ENCODE measurements at places on chromosomes 11 and 22. TPM values are rescaled to one million over a fixed set of nuclear protein-coding genes. Genes with fewer than 3 reads are reported as not detected.

DNA sequence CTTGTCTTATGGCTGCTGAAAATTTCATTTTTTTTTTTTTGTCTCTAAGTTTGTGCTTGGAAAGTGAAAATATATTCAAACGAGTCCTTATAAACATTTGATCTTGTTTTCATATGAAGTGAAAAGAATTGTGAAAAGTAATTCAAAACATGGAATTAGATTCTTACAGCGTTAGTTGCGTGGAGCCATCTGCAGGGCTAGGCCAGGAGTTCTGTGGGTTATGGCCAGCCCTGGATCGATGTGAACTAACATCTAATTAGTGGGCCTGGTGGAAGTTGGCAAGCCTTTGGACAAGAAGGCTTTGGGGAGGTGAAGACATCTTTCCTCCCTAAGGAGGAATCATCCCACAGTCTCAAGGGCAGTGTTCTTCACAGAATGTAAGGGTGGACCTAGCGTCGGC, 37.2 kb downstream of the PARVA start:
- no peak for DNase-seq

DNA sequence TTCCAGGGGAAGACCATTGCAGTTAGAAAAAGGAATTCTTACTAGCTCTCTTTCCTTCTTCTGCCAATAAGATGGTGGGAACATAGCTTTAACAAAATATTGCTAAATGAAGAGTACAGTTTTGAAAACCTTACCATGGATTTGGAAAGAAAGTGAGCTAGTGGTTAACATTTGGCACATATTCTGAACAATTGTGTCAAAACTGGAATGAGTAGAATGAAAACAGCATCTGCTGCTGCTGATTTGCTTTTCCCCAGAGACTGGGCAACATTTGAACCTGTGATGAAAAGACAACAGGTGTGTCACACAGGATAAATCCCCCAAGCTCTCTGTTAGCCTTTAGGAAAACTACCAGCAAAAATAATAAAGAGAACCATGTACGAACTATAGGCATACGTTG, 761.4 kb downstream of the KCNA4 start:
- DNase-seq: peak; percentile 89

- DNase-seq: no peak
Observed at GRCh38 chr11:44236296-44236695, 73.6 kb downstream of the ALX4 start.

DNA sequence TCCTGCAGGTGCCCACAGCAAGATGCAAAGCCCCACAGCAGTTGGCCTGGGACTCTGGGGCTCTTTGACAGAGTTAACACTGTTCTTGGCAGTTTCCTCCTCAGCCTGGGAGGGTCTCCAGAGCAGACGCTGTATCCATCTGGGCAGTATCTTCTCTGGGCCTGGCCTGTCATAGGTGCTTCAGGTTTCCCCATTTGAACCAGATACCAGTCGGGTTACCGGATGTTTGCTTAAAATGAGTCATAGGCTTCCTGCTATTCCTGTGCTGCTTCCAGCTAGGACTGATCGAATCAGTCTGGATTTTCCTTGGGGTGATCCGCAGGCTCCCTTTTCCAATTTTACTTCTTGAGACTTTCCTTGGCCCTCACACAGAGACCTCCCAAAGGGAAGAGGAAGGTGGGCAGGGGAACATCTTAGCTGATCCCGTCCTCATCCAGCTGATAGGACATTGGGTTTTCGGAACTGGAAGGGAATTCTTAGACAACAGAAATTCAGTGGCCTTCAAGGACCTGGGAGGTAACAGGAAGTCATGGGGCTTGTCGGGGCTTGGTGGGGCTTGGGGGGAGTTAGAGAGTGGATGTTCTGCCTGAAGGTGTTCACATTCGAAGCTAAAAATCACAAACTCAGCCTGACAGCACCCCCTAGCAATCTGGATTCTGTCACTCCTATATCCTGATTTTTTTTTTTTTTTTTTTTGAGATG, 2.4 kb upstream of the RANGAP1 start:
- peak; percentile 54 for DNase-seq

GRCh38 chr11:119218141-119218878, 12.2 kb downstream of the CBL start:
- peak; percentile 97 for DNase-seq

DNA sequence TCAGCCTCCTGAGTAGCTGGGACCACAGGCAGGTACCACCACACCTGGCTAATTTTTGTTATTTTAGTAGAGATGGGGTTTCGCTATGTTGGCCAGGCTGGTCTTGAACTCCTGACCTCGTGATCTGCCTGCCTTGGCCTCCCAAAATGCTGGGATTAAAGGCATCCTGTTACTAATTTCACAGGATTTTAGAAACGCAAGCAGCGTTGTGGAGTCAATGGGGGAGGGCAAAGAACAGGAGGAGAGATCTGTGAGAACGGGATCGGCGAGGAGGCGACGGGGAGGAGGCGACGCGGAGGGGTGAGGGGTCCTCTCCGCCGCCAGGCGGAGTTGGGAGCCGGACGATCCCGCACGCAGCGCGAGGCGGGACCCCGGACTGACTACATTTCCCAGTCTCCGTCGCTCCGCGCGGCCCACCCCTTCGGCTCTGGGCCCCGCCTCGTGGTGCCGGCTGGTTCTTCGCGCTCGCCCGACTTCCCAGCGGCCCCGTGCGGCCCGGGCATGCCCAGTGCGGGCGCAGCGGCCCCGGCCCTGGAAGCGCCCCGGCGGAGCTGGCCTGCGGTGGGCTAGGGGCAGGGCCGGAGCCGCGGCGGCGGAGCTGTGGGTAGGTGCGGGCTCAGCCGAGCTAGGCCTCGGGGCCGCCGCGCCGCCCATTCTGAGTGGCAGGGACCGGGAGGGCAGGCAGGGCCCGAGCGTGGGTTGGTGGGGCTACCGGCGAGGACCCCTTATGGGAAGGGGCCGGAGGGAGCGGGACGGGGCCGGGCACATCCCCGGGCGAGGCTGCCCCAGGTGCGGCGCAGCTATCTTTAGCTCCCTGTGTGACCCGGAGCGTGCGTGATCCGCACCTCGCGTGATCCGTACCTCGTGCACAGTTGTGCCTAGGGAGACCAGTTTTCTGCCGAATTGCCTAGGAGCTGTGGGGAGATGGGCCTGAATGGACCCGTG, at the start of gene EI24:
EI24 (plus strand) TSS at position 508 of the 945 bp plus-strand sequence. CDS start 3,051 bp downstream, outside the sequence.
- peak; percentile 90 for DNase-seq

PICALM gene
- 186 TPM for total RNA-seq

ZNF215 gene
- 1.4 TPM for total RNA-seq

Data from LHCN-M2 (cell line).